Cardiac muscle cell (in vitro differentiated cells and primary cell): ENCODE measurements at places on chromosomes 2 and 18. TPM values are rescaled to one million over a fixed set of nuclear protein-coding genes. Genes with fewer than 3 reads are reported as not detected.

Gene NAT8
- not detected in 2 replicates for total RNA-seq

Gene ICA1L
- total RNA-seq = 8.6 and 17.3 TPM in 2 replicates

GRCh38 chr2:80028584-80028983 lies 276.0 kb downstream of the LRRTM1 start:
- H3K27me3 ChIP-seq = no peaks in the 10 kb centered on the region
- H3K4me3 ChIP-seq = no peak overlapping the region
- no peaks in the 10 kb centered on the region for H3K4me1 ChIP-seq
- no peak overlapping the region for H3K27ac ChIP-seq

DNA sequence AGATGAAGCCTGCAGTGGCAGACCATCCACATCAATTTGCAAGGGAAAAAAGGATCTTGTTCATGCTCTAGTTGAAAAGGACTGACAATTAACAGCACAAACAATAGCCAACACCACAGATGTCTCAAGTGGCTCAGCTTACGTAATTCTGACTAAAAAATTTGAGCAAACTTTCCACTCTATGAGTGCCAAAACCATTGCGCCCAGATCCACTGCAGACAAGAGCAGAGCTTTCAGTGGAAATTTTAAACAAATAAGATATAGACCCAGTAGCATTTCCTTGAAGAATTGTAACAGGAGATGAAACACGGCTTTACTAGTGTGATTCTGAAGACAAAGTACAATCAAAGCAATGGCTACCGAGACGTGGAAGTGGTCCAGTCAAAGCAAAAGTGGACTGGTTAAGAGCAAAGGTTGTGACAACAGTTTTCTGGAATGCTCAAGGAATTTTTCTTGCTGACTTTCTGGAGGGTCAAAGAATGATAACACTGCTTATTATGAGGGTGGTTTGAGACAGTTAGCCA lies 12.0 kb upstream of the ZNF396 start:
- no peak overlapping the region for H3K4me3 ChIP-seq
- no peak for DNase-seq
- H3K27me3 ChIP-seq = no peaks in the 10 kb centered on the region
- no peaks in the 10 kb centered on the region for H3K36me3 ChIP-seq

- no peaks in the 10 kb centered on the region for H3K27me3 ChIP-seq
- no peak for DNase-seq
- no peak overlapping the region for H3K27ac ChIP-seq
- H3K4me1 ChIP-seq = peaks cover 35% of the 10 kb centered on the region
- no peaks in the 10 kb centered on the region for H3K36me3 ChIP-seq
Measured at GRCh38 chr2:172924097-172924660, 151.5 kb upstream of the MAP3K20 start.

GRCh38 chr2:195595825-195596224 lies 61.2 kb upstream of the SLC39A10 start:
- no peak overlapping the region for H3K4me3 ChIP-seq
- H3K27ac ChIP-seq = no peak overlapping the region
- no peak for DNase-seq
- H3K27me3 ChIP-seq = no peaks in the 10 kb centered on the region
